Colonic mucosa (tissue), 4 donors: ENCODE measurements at places on chromosomes 6 and 20.

DNA sequence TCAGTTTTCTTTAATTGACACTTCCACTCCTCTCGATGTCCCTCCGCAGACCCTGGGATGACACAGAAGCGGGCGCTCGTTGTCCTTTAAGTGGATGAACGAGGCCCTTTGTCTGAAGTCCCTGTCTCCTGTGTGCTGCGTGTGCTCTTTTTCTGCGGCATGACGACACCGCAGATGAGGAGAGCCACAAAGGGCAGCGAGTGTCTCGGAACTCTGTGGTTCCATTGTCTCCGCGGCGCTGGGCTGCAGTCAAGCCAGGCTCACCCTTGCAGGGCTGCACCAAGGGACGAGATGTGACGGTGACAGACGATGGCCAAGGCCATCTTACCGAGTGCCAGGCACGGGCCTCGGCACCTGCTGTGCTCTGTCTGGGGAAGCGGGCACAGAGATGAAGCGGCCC is 10.6 kb downstream of the PRR18 start:
- no peak for DNase-seq

DNA sequence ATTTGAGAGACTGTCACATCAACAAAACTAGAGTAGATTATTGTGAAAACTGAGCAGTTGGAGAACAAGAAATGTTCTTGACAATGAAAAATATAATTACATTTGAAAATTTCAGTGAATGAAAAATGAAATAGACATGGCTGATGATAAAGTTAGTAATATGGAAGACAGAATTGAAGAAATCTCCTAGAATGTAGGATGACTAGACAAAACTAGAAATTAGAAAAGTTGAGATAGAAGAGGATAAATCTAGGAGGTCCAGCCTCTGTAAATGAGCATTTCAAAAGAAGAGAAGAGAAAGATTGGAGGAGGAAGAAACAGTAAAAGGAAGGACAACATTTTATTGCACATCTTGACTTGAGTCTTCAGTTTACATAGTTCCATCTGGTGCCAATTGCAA is 178.7 kb downstream of the NFATC2 start:
- DNase-seq, result no peak

DNA sequence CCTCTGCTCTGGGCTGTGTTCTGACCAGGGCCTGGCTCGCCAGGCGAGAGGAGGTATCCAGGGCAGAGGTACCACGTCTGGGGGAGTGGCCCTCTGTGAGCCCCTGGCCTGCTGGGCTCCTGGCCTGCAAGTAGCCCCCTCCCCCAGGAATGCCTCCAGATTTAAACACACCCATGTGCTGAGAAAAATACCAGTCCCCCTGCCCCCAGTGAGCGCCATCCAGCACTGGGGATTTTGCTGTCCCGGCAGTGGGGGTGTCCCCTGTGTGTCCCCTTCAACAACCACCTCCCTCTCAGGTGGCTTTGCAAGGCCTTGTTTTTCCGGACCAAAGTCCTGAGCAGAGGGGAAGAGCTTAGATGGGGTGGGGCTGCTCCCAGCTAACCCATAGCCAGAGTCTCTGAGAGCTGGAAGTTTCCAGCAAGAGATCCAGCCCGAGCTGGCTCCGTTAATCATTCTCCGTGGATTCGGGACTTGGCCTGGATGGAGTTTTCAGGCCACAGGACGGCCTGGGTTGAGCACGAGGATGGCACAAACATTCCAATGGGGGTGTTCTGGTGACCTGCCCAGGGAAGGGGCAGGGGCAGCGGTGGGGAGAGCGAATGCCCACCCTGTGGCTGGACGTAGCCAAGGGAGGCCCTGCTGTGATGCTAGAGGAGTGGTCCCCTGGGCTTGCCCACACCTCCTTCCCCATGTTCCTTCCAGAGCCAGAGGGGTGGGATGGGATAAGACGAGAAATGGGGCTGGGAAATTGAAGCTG is 29.0 kb downstream of the PCK1 start:
- peak; percentile 85 for DNase-seq

GRCh38 chr6:10723567-10723881 is 654 bp downstream of the TMEM14C start:
- no peak for DNase-seq

GRCh38 chr6:151905854-151906253 is 98.4 kb downstream of the ESR1 start:
- DNase-seq, result no peak

DNA sequence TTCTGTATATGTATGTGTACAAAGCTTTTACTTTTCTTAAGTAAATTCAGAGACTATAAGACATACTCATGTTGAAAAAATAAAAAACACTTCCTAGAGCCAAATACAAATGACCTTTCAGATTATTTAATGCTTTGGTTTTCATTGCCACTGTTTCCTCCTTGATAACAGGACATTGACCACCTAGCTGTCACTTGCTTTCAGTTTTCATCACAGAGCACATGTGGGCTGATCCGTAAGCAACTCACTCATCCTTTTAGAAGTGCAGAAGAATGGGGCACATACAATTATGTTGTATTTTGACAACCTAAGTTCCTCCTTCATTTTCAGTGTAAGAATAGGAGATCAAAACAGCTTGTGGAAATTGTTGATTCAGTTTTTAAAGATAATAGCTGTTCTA is 6.2 kb downstream of the ZBTB2 start:
- DNase-seq, result no peak
